ENCODE measurements at places on chromosomes 3 and 15.
A peak's percentile ranks its signal among the peaks of the same experiment; 100 is the strongest.

GRCh38 chr3:24503616-24504113 lies 9.0 kb upstream of the THRB start:
- no peak for DNase-seq

- no peak for DNase-seq
Observed at GRCh38 chr3:183653209-183654064, 18.0 kb downstream of the KLHL24 start.

DNA sequence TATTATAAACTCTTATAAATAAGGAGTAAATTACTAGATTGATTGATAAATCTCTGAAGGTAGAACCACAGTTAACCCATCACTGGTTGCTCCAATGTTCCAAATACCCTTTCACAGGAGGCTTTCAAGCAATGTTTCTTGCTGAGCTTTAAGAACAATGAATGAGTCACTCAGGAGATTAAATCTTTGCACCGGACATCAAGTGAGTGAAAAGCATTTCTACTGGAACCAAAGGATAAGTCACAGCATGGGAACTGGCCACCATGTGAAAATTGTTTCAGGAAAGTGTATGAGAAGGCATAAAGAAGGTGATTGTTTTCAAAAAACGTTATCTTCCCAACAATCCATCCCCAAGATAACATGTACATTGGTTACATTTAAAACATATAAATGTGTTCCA lies 90.6 kb downstream of the CNTN3 start:
- no peak for DNase-seq

- DNase-seq, result no peak
Observed at GRCh38 chr3:123853686-123854372, 30.3 kb downstream of the MYLK start.

GRCh38 chr3:185332026-185332735 lies 30.8 kb upstream of the MAP3K13 start:
- DNase-seq, result no peak

GRCh38 chr3:84108442-84108971 lies 850.3 kb upstream of the CADM2 start:
- DNase-seq, result no peak

GRCh38 chr3:14948609-14949038 lies 1.2 kb downstream of the NR2C2 start:
- DNase-seq, result no peak

DNA sequence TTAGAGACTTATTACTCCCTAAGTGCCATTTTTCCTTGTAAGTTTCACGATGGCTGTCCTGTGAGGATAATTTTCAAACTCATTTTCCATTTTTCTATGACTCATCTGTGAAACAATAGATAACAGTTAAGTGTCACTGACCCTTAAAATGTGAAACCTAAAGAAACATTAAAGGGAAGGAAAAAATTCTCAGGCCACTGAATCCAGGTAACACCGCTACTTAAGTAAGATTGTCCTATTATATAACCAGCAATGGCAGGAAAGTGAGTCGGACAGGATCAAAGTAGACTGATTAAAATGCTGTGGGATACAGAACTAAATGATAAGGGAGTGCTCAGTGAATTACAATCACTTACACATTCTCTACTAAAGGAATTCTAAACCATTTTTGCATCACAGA lies 12.4 kb downstream of the PLD1 start:
- no peak for DNase-seq

DNA sequence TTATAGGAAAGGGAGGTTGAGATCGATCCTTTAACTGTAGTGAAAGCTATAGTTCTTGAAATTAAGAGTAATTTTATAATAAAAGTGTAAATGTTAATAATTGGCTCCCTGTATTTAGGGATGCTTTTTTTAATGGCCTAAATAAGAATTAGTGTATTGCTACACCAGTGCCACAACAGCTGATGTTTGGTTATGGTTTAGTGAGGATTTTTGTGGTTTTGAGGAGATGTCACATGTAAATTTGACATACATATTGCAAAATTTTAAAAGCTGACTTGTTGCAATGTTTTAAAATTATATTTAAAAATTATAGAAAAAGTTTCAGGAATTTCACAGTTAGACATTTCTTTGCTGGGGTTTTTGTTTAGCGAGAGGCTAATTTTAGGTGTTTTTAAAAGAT lies 3.9 kb downstream of the TSC22D2 start:
- no peak for DNase-seq

- no peak for DNase-seq
Observed at GRCh38 chr15:67244971-67245478, 9.4 kb downstream of the AAGAB start.

- DNase-seq, result no peak
Observed at GRCh38 chr3:52121464-52121805, 32.8 kb downstream of the POC1A start.

GRCh38 chr3:182919866-182920357 lies 60.4 kb downstream of the DCUN1D1 start:
- DNase-seq, result no peak

DNA sequence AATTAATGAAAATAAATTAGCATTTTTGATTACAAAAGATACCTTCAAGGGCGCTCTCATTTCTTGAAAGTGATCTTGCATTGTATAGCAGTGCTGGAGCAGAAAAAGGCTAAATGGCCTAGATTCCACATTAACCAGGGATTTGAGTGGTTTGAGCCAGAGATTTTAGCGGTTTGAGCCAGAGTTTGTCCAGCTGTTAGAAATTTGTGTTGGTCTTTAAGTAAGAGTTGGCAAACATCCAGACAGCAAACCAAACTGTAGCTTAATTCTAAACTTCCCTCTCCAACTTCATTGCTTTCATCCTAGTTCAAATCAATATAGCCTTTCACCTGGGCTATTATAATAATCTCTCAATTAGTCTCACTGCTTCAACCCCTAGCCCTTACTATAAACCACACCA lies 351.7 kb downstream of the IGSF11 start:
- no peak for DNase-seq

DNA sequence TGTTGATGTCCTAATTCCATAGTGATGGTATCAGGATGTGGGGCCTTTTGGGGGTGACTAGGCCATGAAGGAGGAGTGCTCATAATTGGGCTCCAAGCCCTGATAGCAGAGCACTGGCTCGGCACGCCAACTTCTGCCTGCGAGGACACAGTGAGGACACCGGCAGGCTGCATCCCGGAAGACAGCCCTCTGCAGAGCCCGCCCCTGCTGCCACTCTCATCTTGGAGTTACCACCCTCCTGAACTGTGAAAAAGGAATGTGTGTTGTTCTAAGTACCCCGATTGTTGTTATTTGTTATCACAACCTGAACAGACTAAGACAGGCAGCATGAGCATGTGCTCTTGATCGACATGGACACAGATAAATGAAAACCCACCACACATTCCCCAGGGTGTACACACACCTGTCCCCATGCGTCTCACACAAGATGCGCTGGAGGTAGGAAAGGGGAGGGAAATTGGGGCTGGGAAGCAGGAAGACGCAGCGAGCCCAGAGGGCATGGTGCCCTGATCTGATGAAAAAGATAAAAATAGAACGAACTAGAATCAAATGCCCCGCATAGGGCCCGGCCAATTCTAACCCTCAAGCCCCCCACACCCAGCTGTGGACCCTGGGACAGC lies 40.1 kb downstream of the RPN1 start:
- no peak for DNase-seq

DNA sequence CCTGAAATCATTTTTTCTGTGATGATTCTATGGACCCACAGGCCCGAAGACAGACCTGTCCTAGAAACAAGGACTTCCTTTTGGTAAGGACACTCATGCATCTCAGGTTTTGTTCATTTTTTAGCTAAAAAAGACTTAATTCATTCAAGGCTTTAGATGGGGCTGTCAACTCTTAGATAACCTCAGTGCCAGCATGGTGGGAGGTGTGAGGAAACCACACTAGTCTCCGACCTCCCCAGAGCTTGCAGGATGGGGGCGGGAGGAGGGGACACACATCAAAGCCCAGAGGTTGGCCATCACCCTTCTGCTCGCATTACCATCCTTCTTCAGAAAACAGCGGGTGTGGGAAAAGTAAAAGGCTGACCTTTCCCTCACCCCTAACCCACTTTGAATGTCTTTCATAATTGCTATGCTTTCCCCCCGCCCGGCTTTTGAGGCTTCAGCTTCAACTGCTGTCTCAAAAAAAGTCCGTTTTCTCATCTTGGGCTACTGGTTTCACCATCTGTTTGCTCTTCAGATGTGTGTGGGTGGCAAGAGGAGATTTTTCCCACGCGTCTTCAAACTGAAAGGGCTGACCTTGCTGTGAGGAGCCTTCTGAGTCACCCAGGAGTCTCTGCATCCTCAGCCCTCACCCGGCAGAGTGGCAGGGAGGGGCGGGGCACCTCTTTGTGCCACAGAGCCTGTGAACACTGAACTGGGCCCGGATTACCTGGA lies 27.6 kb upstream of the CXCR6 start:
- DNase-seq, result peak; percentile 67

DNA sequence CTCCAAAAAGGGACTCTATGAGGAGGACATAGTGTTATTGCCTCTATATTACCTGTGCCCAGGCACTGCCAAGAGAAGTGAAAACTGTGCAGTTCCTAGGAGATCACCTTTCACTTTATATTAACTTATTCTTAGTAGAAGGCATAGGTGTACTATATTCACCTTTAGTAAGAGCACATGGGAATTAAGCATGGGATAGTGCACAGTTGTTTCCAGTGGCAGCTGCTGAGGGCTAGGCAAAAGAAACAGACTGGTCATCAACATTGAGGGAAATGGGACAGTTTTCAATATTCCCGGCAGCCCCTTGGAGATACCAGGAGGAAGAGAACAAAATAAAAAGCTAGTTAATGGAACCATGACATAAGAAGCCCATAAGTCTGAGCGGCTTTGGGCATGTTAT lies 100.9 kb downstream of the PLCL2 start:
- no peak for DNase-seq

DNA sequence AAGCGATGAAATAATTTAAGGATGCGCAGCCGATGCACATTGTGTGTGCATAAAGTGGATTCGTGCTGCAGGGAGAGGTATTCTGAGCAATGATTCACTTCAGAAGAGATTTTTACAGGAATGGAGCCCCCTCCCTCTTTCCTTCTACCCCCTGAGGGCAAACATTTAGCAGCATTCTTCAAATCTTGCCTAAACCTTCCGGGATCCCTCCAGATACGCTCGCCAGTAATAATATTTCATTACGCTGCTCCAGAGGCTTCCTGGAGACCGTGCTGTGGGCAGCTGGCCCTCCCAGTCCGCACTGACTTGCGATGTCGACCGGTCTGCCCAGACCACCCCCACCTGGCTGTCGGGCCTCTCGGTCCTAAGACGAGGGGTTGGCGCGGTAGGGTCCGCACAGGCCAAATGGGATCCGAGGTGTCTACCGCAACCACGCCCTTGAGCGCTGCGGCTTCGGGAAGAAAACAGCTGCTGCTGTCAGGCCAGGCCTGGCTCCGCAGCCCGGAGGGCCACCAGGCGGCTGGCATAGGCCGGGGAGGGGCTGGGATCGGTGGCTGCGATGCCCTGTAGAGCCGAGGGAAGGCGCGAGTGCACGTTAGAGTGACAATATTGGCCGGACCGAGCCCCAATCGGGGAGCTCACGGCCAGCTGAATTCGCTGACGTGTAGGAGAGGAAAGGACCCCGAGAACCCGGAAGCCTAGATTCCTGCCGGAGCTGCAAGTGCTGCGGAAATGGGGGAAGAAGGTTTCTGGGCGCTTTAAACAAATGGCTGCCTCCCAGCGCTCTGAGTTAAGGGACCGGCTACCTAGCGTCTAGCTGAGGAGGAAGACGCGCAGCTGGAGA lies 14.3 kb downstream of the ZIC4 start:
- DNase-seq, result no peak

DNA sequence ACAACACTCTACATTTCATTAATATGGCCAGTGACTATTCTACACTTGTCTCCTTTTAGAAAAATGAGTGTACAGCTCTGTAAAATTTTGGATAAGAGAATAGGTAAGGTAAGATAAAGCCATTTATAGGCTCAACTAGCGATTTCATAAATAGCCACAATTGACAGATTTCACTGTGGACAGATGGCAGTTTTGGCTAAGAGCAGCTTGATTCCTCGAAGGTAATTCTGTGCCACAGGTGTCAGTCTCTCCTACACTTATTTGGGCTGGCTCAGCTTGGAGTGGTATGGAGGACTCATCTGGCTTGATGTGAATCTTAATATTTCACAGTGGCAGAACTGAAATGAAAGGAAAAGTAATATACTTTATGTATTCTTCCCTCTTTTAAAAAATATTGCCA lies 536.7 kb upstream of the TBL1XR1 start:
- DNase-seq, result no peak

DNA sequence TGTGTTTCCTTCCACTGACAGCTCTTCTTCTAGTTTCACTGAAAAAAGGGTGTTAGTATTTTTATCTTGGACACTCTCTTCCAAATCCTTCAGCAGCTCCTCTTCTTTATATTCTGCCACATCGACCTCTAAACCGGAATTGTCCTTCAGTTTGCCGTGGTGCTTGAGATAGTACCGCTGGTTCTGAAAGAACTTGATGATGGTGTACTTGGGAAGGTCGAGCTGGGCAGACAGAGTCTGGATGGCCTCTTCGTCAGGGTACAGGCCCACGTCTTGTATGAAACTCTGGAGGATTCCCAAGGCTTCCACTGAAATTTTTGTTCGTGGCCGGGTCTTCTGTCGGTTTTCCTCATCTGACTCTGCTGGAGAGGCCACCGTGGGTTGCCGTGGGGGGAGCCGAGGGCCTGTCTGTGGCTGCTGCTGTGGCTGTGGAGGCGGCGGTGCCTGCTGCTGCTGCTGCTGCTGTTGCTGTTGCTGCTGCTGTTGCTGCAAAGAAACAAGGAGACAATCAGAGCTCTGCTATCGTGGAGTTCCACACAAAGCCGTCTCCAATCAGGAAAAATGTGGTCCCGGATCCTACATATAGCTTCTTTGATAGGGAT lies 75.8 kb downstream of the SATB1 start:
- DNase-seq, result no peak

DNA sequence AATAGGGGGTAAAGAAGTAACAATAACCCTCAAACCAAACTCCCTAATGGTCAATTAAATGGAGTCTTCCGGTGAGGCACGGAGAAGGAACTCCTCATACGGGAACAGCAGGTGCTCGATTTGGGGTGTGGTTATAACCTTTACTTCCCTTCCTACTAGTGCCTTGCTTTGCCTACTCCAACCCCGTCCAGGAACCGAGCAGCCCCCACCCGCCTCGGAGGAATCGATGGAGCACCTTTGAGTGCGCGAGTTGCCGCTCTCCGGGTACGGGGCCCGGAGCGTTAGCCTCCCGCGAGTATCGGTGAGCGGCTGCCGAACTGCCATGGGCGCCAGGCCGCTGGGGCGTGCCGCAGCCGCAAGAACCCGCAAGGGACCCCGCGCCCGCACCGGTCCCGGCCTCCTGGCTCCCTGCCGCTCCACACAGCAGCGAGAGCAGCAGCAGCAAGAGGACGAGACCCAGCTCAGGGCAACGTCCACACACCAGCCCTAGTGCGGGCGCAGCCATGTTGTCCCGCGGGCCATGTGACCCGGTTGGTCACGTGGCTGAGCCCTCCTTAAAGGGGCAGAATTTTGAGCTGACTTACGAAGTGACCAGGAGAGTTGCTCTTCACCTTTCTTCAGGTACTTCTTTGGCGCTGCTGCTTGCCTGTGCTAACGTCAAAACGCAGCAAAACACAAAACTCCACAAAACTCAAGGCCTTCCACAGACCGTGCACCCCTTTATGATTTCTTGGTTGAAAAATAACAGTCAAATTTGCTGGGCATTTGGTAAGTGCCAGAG lies at the start of gene SUMF1:
Gene SUMF1, minus strand, starts transcription at position 529 of the 781 bp plus-strand sequence. Its CDS starts 24 bp downstream, at position 505.
- peak; percentile 61 for DNase-seq

GRCh38 chr3:89699771-89700170 lies 592.4 kb downstream of the EPHA3 start:
- no peak for DNase-seq

GRCh38 chr15:93422476-93422875 lies 333.5 kb upstream of the RGMA start:
- DNase-seq, result no peak

All from stimulated activated CD8-positive, alpha-beta memory T cell treated with anti-CD3 and anti-CD28 coated beads, Interleukin-12 subunit alpha, Interleukin-12 subunit beta, amount 100 ng/mL, for 4 hours (primary cell).